ENCODE measurements at places on chromosomes 4 and X.

- no peak for DNase-seq
Measured at GRCh38 chr4:127965803-127966175, 583 bp downstream of the ABHD18 start.

- no peak for DNase-seq
Measured at GRCh38 chr4:34790131-34790530, 1454.2 kb downstream of the ARAP2 start.

GRCh38 chrX:153573984-153574383, 25.0 kb downstream of the CCNQ start:
- DNase-seq = no peak

GRCh38 chr4:184016759-184017668, 111.9 kb downstream of the STOX2 start:
- no peak for DNase-seq

DNA sequence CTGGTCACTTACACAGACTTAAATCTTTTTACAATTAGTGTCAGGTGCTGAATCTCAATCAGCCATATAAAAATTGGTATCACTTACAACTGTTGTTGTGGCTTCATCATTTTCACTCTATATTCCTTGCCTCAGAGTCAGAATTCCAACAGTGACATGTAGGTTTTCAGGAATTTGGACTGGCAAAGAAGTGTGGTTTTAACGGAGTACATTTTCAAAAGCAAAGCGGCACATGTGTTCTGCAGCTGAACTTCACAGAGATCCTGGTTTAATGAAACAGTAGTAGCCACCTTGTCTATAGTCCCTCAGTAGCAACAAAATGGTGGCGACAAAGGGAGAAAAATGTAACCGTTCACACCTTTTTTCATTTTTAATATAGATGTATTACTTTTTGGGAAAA, 486.6 kb downstream of the FAT4 start:
- no peak for DNase-seq

Data from substantia nigra (tissue), 51 donors.